Femur (tissue), 1 donor: ENCODE measurements at places on chromosomes 1 and 21.

DNA sequence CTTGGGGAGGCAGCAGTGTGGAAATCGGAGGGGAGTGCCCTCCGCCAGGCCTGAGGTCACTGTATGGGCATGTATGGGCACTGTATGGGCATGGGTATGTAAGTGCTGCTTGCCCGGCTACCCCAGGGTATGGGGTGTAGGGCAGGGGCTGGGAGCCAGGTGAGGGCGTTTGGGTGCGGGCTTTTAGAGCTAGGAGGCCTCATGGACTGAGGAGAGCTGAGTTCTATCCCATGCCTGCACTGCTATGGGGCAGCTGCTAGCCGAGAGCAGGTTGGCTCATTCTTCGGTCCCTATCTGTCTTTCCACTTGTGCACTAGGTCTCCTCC is 5.3 kb downstream of the PKLR start:
- DNase-seq: no peak

DNA sequence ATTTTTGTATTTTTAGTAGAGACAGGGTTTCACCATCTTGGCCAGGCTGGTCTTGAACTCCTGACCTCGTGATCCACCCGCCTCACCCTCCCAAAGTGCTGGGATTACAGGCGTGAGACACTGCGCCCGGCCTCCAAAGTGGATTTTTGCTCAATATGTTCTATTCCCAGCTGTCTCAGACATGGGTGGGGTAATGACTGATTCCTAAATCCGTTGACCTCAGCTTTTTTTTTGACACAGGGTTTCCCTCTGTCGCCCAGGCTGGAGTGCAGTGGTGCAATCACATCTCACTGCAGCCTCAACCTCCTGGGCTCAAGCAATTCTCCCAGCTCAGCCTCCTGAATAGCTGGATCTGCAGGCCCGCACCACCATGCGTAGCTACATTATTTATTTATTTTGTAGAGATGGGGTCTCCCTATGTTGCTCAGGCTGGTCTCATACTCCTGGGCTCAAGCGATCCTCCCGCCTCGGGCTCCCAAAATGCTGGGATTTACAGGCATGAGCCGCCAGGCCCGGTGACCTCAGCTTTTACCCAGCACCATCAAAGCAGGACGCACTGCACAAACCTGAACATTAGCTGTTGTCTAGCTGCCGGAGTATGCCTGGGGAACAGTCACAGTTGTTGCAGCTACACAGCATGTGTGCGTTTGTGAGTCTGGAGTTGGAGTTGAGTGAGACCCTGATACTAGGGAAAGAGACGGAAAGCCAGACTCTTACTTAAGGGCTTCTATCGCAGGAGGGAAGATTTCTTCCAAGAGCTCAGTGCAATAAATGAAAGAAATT is 43.7 kb upstream of the PSEN2 start:
- no peak for DNase-seq

DNA sequence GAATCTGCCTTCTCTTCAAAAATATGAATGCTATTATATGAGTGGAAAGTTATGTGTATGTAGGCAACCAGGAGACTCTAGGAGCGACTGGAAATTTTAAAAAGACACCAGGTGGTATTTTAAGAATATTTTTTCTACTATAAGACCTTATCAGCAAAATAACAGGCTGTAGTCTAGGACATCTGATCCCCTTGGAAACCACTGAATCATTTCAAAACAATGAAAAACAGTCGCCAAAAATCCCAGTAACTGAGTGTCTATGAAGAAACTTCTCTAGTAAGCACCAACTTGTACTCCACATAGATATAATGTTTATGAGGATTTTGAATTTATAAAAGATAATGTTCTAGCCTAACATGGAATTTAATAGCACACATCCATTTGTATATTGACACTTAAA is 358.5 kb downstream of the GPATCH2 start:
- DNase-seq: no peak

GRCh38 chr1:16612332-16613172 is 812 bp downstream of the NBPF1 start:
- peak; percentile 92 for DNase-seq

- DNase-seq: no peak
Observed at GRCh38 chr1:205410581-205411298, 11.1 kb downstream of the LEMD1 start.
